NCI-H1436 (cell line): ENCODE measurements at places on chromosomes 5 and 9.

DNA sequence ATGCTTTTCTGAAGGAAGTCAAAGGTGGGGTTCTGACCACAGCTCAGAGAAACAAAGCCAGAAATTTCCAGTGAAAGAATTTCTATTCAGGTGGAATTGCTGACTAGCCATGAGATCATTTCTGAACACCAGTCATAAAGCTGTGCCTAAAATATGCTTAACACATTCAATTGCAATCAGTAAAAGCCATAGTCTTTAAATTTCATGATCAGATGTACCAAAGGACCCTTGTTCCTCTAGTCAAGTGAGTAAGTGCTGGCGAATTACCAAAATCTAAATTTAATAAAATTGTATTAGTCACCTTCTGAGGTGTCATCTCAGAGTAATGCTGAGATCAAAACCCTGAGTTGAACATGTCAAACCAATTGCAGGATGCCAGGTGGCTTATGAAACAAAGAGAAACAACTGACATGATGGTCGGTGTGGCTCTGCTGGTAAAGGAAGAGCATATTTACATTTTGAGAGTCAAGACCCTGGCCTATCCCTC lies 334.2 kb upstream of the CCNH start:
- no peak for DNase-seq

DNA sequence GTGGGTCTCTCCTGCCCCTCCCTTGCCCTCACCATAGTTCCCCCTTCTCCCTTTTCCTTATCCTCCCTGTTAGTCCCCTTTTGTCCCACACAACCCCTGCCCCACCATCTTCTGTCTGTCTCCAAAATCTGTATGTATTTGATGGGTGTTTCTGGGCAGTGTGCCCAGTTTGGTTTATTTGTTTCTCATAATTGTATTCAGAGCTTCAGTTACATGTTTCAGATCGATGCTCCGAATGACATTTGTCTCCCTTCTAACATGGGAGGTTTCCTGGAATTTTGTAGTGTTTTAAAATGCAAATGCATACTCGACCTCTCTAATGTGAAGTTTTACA lies 22.2 kb downstream of the FBXL7 start:
- DNase-seq = no peak

DNA sequence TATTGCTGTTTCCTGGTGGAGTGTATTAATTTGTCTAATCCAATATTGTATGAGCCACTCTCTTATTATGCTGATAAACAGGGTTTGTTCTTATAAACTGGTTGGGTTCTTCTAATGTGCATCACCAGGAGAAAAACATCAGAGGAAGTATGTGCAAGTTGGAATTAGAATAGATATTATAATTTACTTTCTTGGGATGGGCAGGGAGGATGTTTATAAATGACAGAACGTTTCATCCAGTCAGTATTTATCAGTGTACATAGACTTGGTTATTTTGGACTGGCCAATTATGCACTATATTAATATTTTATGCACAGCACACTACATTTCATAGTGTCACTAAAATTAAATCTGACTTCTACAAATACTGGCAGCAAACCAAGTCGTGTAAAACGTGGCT lies 495.8 kb downstream of the PSAT1 start:
- DNase-seq = no peak

GRCh38 chr9:135960411-135961276 lies 529 bp downstream of the UBAC1 start:
- DNase-seq = no peak

DNA sequence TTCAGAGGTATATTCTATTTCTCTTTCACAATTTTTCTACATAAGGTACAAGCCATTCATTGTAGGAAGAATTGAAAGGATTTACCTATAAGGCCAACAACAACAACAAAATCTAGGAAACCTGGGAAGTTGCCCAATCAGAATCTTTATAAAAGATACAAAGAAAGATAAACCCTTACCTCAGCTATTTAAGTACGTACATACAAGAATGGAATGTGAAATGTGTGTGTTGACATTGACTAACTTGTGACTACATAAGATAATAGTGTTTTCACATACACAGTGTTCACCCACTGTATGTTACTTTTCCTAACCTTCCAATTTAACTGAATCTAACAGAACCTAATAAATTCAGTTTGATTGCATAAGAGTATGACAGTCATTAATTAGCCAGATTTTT lies 154.1 kb downstream of the ADAMTS6 start:
- no peak for DNase-seq

GRCh38 chr5:3943859-3944258 lies 348.2 kb downstream of the IRX1 start:
- DNase-seq = no peak

DNA sequence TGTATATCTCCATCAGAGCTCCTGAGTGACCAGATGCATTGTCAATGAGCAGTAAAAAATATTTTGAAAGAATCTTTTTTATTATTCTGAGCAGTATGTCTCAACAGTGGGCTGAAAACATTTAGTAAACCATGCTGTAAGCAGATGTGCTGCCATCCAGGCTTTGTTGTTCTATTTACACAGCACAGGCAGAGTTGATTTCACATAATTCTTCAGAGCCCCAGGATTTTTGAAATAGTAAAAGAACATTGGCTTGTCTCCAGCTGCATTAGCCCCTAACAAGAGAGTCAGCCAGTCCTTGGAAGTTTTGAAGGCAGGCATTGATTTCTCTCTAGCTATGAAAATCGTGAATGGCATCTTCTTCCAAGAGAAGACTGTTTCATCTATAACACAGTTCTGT lies 25.2 kb upstream of the ENTREP1 start:
- DNase-seq = no peak

DNA sequence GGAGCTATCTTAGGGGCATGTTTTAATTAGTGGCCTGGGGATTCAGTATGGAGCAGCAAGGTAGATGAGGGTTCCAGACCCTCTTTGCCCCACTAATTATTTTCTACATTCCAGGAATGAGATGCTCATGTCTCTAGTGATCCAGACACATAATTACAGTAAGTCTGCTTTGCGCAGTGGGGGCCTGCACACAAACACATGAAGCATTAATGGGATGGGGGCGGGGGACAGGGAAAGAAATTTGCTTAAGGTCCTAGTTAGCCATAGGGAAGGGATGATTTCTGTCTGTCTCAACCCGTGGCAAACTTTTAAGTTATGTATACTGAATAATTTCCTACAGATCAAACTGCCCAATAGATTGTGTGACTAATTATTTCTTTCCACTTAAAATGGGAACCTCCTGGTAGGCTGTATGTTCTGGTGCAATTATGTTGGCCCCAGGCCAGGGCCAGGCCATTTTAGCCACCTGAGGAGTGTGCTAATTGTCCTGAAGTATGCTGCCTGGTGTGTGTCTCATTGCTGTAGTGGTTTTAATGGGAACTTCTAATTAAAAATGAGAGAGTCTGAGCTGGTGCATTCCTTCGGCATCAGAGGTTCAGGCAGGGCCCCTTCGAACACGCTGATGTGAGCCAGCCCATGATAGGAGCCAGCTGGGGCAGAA lies 134.4 kb downstream of the PTTG1 start:
- DNase-seq = peak; percentile 20

DNA sequence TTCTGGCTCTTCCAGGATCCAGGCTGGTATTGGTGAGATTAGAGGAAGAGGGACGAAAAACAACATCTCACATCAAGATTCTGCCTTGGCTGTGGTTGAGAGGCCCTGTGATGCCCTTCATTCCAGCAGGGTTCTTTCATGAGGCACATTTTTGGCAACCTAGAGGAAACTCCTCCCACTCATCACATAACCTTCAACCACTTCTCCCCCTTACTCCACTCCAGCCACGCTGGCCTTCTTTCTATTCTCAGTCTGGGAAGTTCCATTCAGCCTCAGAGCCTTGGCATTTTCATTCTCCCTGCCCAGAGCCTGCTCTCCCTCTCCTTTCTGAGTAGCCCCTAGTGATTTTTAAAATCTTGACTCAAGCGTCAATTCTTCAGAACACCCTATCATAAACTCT lies 337.5 kb downstream of the ZSWIM6 start:
- no peak for DNase-seq

DNA sequence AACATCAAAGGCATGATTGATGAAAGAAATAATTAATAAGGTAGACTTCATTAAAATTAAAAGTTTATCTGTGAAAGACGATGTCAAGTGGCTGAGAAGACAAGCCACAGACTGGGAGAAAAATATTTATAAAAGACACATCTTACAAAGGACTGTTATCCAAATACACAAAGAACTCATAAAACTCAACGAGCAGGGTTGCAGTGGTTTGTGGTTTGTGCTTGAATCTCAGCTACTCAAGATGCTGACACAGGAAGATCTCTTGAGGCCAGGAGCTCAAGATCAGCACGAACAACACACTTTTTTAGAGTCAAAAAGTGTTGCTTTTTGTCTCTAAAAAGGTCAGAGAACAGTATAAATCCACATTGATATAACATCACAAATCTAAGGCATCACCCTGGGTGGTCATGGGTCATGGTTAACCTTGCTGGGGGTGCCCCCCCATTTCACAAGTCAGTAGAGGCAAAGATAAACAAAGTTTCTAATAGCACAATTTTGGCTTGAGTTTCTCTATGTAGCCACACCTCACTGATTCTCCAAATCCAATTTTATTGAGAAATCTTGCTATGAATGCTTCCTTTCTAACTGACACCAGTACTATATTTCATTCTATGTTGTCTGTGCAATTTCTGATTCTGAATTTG lies 342.9 kb upstream of the RPS23 start:
- no peak for DNase-seq

- DNase-seq = no peak
Observed at GRCh38 chr5:58244819-58245475, 214.9 kb downstream of the PLK2 start.

GRCh38 chr9:99269416-99269815 lies 47.3 kb downstream of the SEC61B start:
- no peak for DNase-seq

- DNase-seq = peak; percentile 61
Observed at GRCh38 chr5:50958852-50959457, 292.5 kb downstream of the PARP8 start.

DNA sequence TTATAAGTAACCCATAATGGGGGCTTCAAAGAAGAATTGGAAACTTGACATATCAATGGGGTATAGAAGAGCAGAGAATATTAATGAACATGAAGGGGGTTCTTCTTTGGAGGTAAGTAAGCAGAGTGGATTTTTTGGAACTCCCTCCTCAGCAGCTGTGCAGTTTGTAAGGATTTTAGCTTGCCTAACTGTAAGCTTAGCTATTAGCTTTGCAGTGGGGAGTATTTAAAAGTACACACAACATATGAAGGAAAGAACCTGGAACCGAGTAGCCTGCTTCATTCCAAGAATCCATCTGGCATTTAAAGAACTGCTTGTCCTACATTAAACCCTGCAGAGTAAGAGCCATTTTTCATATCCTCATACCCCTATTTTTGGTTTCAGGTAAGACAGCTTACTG lies 2.2 kb upstream of the PBX3 start:
- no peak for DNase-seq

DNA sequence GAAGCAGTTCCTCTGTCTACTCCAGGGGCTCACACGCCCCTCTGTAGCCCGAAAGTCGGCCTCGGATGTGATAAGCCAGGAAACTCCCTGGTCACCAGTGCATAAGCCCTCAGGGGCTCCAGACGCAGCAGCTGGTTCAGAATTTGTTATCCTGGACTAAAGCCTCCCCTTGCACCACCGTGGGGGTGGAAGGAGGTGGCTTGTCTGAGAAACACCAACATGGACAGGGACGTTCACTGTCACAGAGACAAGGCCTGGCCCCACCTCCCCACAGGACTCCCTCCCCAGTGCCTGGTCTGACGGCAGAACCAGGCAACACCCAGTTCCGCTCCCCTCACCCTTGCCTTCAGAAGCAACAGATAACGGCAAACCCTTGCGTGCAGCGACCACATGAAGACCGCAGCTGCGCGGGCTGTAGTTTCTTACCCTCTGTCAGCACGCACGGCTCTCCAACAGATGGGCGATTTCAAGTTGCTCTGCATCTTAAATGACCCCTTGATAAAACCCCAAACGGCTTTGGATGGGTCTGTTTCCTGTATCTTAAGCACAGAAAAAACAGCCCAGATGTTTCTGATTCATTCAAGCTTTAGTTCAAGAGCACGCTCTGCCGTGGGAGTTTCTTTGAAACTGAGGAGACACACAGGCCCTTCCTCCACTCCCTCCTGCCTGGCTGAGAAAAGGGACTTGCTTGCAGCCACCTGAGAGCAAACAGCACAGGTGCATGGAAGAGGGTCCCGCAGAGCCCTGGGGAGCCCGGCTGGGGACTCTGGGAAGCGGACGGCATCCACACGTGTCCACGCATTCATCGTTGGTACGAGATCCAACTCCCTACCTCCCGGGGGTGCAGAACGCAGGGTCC lies 44.7 kb upstream of the NKD2 start:
- DNase-seq = no peak

DNA sequence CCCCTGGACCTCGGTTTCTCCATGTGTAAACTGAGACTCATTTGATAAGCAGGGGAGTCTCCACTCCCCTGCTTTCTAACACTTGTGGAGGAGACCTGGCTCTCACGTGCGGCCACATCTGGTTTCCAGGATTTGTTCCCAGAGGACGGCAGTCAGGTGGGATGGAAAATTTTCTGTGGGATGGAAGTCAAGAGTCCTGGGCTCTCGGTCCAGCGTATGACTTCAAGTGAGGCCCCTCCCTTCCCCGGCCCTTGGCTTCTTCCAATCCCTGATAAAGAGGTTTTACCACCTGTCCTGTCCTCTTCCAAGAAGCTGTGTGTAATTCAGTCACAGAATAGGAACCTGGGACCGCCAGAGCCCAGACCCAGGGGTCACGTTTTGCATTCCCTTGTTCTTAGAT lies 35.0 kb downstream of the TMOD1 start:
- DNase-seq = no peak

GRCh38 chr5:14364576-14365472 lies 216.8 kb upstream of the OTULINL start:
- no peak for DNase-seq

DNA sequence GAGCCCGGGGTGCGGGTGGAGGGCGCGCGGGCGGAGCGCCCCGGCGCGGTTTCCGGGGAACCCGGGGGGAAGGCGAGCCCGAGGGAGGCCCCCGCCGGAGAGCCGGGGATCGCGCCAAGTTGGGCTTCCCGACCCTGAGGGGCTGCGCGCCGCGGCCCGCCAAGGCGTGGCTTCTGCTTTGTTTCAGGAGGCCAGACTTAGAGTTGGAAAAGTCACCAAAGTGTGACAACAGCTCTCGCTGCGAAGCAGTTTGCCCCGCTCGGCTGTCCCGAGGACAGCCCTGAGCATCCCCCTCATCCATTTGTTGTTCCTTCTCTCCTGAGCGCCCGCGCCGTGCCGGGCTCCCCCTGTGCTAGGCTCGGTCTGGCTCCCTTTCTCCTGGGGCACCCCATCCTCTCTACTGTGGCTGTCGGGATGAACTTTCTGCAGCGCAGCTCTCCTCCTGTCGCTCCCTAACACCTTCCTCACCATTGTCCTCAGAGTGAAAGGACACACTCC lies 410 bp downstream of the GLIPR2 start:
- DNase-seq = no peak

GRCh38 chr5:115381911-115382662 lies 85.6 kb upstream of the CCDC112 start:
- no peak for DNase-seq

- DNase-seq = no peak
Observed at GRCh38 chr9:7823651-7824050, 24.1 kb upstream of the DMAC1 start.

DNA sequence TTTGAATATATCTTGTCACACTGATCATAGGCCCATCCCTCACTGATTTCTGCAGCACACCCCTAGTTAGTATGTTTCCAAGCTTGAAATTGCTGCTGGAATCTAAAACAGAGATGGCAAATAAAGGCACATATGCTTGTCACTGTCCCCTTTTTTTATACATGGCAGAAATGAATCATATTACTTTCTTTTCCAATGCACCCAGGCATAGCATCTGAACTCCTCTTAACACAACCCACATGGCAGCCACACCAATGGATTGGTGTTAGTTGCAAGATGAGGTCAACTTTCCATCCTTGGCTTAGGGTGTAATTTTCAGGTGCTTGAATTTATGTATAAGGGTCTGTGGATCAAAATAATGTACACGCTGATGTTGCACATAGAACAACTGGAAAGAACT lies 473.8 kb upstream of the ZNF608 start:
- no peak for DNase-seq
